ENCODE measurements at places on chromosomes 7 and 10.

DNA sequence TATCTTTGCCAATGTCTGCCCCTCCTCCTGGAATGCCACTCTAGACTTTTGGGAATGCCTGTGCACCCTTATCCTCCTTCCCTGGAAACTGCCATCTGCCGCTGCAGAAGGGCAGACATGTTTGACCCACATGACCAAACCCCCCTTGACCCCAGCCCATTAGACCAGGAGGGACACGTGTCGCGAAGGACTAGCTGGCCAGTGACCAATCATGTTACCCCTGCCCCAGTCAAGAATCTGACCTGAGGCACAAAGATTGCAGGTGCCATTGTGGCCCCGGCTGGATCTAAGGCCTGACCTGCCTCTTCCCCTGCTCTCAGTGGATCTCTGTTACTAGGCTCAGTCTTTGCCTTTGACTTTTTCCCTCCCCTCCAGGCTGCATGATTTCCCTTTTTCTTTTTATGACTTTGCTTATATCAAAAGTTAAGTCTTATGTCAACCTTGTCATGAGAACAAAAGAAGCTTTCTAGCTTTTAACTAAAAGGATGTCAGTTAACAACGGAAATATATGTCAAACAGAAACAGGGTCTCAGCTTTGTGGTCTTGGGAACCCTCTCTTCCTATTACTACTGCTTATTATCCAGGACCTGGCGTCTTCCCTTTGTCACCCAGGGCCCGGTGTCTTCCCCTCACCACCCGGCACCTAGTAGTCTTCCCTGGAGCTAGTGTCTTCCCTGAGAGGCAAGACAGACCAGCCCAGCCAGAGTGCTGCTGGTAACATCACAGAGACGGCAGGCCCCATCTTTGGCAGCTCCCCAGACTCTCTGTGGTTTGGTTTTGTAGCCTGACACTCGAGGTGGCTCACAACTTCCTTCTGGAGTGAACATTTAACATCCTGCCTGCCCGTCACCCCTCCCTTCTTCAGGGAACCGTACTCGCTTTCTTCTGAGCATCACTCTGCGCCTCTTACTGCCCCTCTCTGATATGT lies 24.4 kb upstream of the PPIF start:
- DNase-seq = no peak

GRCh38 chr7:151550656-151551286 lies 31.1 kb upstream of the RHEB start:
- DNase-seq = no peak

DNA sequence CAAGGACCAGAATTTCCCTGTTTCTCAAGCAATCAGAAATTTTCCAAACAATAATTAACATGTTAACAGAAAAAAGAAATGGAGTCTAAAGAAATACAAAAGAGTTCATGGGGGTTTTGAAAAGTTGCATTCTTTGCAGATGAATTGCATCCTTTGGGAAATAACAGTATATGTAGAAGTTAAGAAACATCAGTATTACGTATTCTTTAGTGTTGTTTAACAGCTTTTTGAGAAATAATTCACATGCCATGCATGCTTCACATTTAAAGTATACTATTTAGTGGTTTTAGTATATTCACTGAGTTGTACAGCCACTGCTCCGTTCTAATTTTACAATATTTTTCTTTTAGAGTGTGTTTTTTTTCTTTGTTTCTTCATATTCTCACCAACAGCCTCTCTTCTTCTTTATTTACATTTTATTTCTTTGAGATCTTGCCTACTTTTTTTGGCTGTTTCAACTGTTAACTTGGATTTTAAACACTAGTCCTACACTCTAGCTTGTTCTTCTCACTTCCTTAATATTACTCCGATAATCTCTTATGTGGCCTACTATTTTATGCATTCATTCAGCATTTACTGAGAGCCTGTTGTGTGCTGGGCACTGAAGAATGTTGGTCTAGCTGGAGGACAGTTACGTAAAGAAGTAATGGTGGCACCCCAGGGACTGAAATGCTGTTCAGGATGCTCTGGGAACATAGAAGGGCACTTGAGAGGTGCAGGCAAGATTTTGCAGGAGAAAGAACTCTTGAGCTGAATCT lies 330.1 kb downstream of the EXOC4 start:
- DNase-seq = no peak

GRCh38 chr7:2931034-2931415 lies 86.9 kb upstream of the GNA12 start:
- DNase-seq = no peak

DNA sequence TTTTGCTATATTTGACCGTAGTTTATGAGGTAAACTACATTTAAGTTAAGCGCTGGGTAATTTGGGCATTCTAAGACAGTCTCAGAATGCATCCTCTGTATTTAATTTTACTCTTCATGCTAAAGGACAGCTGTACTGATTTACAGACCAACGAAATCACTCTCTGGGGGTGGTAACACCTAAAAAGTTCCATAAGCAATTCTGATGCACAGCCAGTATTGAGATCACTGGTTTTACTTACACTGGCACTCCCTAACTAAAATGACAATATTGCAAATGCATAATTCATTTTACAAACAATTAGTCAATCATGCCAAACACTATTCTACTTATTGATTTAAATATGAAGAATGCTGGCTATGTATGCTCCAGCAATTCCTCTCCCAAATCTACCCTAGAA lies 102.3 kb downstream of the SRPK2 start:
- DNase-seq = no peak

- no peak for DNase-seq
Measured at GRCh38 chr7:1548438-1548831, 7.6 kb downstream of the TMEM184A start.

DNA sequence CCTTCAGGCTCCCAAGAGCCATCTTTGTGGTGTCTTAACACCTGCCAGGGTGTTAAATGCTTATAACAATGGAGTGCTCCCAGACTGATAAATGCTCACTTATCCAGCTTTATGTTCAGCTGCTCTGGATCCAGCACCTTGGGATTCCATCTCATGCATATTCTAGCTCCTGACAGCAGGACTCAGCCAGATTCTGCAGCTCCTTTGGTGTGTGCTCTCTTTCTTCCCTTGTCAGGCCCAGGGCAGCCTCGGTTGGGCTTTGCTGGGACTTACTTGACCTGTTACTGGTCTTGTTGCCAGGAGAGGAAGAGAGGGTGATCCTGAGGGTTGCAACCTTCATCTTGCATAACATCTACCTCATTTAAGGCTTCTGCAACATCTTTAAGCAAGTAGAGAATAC lies 59.4 kb upstream of the CCNY start:
- DNase-seq = no peak

DNA sequence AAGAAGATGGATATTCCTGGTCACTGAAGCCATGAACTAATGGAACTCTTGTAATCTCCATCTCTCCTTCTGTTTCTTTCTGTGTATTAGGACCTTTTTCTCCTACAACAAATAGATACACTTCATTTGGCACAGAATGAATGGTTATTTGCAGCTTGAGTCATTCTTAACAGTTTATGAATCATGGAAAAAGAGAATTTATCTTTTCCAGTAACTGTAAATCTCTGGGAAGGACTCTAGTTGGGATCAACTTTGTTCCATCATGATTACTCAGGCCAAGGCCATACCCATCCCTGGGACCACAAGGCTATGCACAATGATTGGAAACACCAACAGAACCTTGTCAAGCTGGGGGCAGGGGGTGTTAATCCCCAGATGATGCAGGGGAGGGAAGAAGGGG lies 36.1 kb upstream of the MDFIC start:
- DNase-seq = no peak

- no peak for DNase-seq
Measured at GRCh38 chr7:18656362-18656761, 160.8 kb downstream of the HDAC9 start.

DNA sequence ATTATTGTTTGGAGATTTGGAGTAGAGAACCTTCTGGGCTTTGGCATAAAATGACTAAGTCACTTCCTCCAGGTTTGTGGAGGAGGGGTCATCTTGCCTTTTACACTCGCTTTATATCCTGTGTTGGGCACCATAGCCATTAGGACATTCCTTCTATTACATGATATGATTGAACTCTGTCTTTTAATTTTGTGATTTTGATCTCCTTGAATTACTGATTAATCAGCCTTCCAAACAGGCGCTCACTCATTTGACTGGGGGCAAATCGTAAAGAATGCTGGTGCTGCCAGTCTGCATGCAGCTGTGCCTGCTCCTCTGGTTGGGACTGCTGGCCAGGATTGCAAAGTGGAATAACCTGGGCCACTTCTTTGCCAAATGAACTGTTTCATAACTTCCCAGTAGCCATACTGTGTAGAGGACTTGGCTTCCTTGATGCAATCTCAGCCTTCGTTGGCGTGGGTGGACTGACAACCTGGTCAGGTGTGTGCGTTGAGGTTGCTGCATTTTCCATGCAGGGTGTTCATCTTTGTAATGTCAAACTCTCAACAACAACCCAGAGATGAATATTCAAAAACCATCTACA lies 65.9 kb upstream of the RAB11FIP2 start:
- no peak for DNase-seq

DNA sequence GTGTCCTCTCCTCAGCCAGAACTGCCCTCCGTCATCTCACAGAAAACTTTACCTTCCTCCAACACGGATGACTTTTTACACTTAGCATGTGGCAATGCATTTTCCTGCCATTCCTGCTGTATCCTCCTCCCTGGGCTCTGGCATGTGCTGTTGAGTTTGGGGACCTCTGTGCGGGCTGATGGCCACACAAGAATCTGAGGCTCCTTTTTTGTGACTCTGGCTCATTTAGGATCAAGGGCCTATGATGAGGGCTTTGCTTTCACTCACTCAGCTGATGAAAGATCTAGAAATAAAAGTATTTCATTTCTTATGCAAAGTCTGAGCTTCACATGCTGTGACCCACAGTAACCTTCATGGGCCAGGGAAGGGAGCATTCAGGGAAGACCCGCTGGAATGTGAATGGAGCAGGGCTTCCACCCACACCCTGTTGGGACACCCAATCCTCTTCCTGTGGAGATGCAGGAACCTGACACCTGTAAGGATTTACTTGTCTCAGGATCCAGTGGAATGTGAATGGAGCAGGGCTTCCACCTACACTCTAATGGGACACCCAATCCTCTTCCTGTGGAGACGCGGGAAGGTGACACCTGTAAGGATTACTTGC lies 500.3 kb upstream of the MKI67 start:
- DNase-seq = no peak

- DNase-seq = no peak
Measured at GRCh38 chr7:67006965-67007364, 10.3 kb downstream of the TYW1 start.

- DNase-seq = peak; percentile 17
Measured at GRCh38 chr10:7520507-7521485, 110.0 kb upstream of the SFMBT2 start.

DNA sequence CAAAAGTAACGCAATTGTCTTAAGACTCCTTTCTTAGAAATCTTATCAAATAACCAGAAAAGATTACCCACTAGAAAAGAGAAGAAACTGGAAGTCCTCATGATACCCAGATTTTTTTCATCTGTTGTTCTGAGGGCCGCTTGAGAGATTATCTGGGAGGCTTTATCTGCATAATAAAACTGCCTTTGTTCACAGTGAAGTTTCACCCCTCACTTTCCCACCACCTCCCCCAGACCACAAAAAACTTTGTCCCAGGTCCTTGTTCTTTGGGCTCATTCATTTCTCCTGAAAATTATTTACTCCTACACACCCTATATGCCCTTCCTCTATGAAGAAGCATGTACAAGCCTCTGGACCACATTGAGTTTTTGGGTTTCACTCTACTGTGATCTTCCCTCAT lies 745.1 kb upstream of the COBL start:
- DNase-seq = no peak

DNA sequence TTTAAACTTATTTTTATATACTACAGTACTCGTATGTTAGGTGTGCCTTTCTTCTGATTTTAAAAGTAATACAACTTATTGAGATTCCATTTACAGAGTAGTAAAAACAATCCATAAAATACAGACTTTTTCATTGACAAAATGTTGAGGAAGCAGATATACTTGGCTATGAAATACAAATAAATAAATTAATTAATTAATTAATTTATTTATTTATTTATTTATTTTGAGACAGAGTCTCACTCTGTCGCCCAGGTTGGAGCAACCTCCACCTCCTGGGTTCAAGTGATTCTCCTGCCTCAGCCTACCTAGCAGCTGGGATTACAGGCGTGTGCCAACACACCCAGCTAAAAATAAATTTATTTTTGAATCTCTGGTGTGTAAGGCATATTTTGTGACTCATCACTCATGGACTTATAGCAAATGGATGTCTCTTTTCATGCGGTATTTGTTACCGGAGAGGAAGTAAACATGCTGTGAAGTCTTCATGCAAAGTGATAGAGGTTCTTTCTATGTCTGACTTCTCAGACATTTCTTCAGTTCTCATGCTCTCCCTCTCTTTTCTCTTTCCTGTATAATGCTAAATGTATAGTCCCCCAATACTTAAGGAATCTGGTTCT lies 20.2 kb upstream of the SRPK2 start:
- no peak for DNase-seq

- peak; percentile 75 for DNase-seq
Measured at GRCh38 chr7:82410461-82410860, 33.1 kb downstream of the CACNA2D1 start.

- DNase-seq = no peak
Measured at GRCh38 chr7:24372961-24373955, 89.3 kb downstream of the NPY start.

- DNase-seq = no peak
Measured at GRCh38 chr7:5448378-5449037, 24.9 kb upstream of the TNRC18 start.

DNA sequence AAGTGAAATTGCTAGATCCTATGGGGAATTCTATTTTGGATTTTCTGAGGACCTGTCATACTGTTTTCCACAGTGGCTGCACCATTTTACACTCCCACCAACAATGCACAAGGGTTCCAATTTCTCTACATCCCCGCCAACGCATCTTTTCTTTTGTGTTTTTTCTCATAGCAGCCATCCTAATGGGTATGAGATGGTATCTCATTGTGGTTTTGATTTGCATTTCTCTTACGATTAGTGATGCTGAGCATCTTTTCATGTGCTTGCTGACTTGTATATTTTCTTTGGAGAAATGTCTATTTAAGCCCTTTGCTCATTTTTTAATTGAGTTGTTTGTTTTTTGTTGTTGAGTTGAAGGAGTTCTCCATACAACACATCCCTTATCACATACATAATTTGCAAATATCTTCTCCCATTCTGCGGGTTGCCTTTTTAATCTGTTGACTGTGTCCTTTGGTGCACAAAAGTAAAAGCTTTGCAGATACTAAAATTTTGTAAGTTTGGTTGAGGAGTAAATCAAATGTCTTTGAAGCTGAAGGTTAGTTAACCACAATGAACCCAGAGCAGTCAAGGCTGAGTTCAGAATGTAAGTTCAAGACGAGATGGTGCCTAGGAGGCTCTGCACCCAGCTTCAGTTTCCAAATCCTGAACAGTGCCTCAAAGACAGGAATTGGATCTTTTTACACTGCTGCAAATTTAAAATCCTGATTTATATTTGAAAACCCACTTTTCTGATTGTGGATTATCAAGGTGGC lies 195.4 kb downstream of the COBL start:
- no peak for DNase-seq

- DNase-seq = no peak
Measured at GRCh38 chr7:20063644-20064043, 153.5 kb downstream of the MACC1 start.

- DNase-seq = no peak
Measured at GRCh38 chr10:30811276-30812017, 181.9 kb upstream of the LYZL2 start.

- no peak for DNase-seq
Measured at GRCh38 chr10:7945034-7945433, 109.5 kb upstream of the GATA3 start.

GRCh38 chr7:156612930-156613329 lies 27.6 kb upstream of the RNF32 start:
- DNase-seq = no peak

- DNase-seq = no peak
Measured at GRCh38 chr7:71130031-71130679, 1.8 kb upstream of the GALNT17 start.
